ENCODE measurements at places on chromosomes 7 and 10.

DNA sequence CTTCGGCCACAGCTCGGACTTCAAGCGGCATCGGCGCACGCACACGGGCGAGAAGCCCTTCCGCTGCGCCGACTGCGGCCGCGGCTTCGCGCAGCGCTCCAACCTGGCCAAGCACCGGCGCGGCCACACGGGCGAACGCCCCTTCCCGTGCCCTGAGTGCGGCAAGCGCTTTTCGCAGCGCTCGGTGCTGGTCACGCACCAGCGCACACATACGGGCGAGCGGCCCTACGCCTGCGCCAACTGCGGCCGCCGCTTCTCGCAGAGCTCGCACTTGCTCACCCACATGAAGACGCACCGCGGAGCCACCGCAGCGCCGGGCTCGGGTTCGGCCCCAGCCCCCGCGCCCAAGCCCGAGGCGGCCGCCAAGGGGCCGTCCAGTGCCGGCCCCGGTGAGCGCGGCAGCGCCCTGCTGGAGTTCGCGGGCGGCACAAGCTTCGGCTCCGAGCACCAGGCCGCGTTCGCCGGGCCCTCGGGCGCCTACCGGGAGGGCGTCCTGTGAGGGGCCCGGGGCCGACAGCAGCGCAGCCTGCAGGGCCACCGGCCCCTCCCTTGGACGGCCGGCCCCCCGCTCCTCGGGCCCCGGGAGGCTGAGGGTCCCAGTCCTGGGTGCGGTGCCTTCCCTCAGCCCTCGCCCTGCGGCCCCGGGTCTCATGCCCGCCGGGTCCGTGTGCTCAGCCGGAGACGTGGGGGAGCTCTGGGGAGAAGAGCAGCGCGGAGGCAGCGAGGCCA is 17.2 kb downstream of the ZNF316 start:
- no peak for DNase-seq

GRCh38 chr7:25907214-25907613 is 244.8 kb upstream of the NFE2L3 start:
- DNase-seq: no peak

DNA sequence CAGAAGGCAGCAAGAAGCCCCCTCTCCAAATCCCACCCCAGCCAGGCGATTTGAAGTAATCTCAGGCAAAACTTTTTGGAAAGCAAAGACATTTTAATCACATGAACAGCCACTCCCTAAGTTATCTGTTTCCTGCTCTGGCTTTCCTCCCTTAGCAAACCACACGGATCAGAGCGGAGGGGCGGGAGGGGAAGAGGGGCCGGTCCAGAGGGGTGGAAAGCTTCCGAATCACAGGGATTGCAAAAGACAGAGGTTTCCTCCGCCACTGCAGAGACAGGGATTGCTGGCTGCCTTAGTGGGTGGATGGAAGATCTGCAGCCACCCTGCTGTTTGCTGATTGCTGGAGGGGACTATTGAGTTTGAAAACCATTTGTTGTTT is 41.2 kb downstream of the ZCCHC24 start:
- DNase-seq: no peak

GRCh38 chr10:77173615-77174461 is 463.8 kb downstream of the KCNMA1 start:
- DNase-seq: no peak

GRCh38 chr10:127474501-127474900 is 74.6 kb upstream of the NPS start:
- no peak for DNase-seq

DNA sequence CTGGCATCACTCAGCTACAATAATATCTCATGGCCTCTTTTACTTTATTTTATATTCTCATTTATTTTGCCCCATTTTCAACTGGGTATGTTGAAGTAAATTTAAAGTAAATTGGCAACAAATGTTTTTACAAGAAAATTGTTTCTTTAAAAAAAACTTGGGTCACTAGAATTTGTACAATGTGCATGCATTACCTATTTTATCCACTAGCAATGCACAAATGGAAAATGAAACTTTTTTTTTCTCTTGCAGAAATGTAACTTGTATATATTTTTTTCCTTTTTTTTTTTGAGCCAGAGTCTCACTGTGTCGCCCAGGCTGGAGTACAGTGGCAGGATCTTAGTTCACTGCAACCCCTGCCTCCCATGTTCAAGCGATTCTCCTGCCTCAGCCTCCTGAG is 10.3 kb upstream of the H2AZ2 start:
- DNase-seq: no peak

DNA sequence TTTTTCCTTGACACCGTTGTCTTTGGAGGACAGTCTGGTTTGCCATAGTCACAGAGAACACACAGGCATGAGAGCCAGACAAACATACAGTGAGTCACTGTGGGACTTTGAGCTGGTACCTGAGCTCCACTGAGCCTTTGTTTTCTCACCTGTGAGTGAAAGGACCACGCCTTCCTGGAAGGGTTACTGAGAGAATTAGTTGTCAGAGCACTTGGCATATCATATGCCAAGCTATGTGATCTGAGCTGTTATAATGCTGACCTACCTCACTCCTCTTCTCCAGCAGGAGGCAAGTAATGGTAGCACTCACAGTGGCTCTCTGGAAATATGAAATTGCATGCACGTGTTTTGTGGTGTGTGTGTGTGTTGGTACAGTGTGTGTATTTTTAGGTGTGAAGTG is 59.7 kb downstream of the CXCL12 start:
- DNase-seq: no peak

- no peak for DNase-seq
Measured at GRCh38 chr10:77410523-77410922, 227.1 kb downstream of the KCNMA1 start.

GRCh38 chr7:113804475-113805095 is 114.2 kb downstream of the PPP1R3A start:
- peak; percentile 41 for DNase-seq

GRCh38 chr10:29663718-29664117 is 28.9 kb upstream of the SVIL start:
- no peak for DNase-seq

GRCh38 chr10:83678850-83679249 is 460.5 kb upstream of the GHITM start:
- no peak for DNase-seq

DNA sequence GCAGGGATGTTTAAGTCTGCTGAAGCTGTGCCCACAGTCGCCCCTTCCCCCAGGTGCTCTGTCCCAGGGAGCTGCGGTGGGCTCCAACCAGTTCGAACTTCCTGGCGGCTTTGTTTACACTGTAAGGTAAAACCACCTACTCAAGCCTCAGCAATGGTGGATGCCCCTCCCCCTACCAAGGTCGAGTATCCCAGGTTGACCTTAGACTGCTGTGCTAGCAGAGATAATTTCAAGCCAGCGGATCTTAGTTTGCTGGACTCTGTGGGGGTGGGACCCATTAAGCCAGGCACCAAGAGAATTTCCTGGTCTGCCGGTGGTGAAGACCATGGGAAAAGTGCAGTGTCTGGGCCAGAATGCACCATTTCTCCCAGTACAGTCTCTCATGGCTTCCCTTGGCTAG is 56.0 kb downstream of the CCDC7 start:
- no peak for DNase-seq

GRCh38 chr7:111137296-111138192 is 46.6 kb downstream of the LRRN3 start:
- DNase-seq: peak; percentile 47

GRCh38 chr7:36532981-36533499 is 143.4 kb downstream of the ANLN start:
- DNase-seq: no peak

- no peak for DNase-seq
Measured at GRCh38 chr10:49231086-49231820, 43.1 kb upstream of the TMEM273 start.

- DNase-seq: no peak
Measured at GRCh38 chr7:32088451-32088881, 18.3 kb upstream of the PDE1C start.

DNA sequence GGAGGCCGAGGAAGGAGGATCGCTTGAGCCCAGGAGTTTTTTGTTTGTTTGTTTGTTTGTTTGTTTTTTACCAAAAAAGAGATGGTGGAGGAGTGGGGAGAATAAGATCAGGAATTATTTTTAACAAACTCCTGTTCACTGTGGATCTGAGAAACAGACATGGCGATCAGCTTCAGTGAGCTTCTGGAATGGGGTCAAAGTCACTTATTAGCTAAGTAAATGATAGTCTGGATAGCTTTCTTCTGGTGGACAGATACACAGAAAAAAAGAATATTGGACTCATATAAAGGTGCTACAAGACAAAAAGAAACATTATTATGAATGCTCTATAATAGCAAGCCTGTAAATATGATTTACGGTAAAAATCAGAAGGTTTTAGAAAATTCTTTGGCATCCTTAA is 85.1 kb downstream of the POU6F2 start:
- no peak for DNase-seq

DNA sequence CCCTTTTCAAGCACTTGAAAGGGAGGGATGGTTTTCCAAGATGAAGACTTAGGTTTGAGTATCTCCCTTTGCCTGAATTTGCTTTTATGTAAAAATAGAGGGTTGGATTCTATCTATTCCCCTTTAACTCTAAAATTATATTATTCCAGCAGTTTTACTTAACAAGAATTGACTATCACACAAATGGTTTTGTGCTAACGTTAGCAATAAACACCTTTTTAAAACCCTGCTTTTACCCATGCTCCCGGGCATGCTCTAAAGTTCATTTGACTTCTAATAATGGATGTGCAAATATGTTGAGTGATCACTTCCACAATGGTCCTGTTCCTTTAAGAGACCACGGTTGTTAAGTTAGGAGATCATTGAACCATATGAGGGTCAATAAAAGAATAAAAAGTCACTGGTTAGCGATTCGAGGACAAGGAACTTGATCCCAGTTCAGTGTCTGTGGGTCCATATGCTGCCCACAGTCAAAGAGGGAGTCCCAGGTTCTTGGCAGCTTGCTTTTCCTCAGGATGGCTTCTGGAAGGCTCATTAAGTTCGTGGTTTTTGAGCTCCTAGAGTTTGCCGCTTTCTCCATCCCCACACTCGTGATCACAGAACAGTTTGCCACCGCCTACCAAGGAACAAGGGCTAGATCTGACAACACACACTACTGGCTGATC is at the start of gene TMEM236:
Gene TMEM236 (plus strand): TSS at position 421 of the 665 bp plus-strand sequence. CDS start 95 bp downstream, at position 516.
- DNase-seq: no peak

DNA sequence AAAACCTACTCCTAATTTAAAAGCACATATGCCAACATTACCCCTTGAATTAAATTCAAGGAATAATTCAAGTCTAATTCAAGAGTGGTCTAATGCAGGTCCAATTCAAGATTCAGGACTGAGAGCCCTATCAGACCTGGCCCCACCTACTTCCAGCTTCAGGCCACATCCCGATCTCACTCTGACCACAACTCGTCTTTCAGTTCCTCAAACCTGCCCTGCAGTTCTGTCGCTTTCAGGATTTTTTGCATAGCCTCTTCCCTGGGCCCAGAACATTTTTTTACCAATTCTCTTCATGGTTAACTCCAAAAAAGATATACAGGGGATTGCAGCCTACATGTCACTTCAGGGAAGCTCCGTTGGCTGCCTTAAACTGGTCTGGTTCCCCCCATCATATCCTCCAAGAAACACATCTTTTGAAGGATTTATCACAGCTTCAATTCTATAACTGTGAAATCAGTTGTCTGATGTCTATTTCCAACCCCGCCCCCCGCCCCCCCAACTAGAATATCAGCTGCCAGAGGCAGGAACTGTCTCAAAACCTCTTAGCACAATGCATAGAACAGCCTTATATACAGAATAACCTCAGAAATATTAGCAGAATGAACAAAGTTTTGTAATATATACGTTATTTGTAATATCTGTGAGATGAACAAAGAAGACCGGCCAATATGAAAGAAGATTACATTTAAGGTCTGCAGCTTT is 20.8 kb downstream of the CCDC6 start:
- DNase-seq: no peak

GRCh38 chr7:55534262-55534915 is 37.9 kb downstream of the VOPP1 start:
- peak; percentile 92 for DNase-seq

GRCh38 chr7:10706875-10707493 is 266.7 kb upstream of the PHF14 start:
- DNase-seq: no peak

DNA sequence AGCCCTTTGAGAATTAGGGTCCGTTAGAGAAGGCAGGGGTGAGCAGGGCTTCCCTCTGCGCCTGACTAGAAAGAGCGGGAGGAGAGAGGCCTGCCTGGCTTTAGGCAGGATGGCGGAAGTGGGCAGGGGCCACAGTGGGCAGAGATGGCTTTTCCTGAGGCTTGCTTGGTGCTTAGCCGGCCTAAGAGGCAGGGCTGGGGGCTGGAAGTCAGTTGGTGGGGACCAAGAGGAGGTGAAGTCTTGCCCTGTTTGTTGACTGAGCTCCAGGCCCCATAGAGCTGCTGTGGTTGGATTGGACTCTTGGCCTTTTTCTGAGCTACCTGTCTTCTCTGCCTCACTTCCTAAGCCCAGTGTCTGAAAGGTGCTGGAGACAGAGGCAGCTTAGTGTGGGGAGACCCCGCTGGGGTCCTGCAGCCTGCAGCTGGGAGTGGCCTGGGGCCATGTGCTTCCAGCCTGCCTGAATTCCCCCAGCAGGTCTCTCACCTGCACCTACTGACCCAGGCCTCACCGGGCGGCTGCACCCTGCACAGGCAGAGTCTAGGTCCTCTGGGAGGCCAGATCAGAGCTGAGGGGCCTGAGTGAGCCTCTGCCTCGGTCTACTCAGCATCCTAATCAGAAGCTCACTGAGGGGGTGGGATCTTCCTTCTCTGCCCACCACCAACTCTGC is 4.8 kb downstream of the FAM241B start:
- no peak for DNase-seq

DNA sequence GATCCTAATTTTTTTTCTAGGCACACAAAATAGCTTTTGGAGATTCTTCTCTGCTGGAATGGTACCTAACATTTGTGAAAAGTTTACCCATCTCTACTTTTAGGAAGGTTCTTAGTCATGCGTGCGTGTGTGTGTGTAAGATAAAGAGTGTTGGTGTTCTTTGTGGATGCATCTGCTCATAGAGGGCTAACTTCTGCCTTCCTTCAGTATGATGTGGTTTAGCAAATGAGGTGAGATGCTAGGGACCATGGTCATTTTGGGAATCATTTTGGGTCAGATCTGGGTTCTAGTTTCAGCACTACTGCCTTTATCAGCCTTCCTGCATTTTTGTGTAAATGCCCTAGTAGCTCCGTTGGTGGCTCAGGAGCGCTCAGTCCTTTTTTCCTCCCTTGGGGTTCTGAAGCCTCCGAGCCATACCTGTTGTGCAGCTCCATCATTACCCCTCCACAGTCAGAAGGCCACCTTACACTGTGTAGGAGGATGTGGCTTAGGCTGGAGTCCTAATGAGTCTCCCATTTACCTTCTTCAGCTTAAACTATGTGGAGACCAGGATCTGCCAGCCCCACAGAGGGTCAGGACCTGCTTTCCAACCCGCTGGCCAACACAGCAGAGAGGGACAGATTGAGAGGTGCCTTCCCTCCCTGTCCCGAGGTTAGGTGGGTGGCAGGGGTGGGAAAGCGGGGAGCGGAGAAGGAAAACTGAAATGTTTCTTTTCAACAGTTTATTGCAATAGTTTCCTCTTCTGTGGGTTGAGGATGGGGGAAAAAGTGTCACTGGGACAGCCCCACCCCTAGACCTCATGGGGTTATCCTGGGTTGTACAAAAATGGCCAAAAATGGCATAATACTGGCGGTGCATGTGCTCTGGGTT is 31.2 kb downstream of the TSPAN14 start:
- DNase-seq: no peak

DNA sequence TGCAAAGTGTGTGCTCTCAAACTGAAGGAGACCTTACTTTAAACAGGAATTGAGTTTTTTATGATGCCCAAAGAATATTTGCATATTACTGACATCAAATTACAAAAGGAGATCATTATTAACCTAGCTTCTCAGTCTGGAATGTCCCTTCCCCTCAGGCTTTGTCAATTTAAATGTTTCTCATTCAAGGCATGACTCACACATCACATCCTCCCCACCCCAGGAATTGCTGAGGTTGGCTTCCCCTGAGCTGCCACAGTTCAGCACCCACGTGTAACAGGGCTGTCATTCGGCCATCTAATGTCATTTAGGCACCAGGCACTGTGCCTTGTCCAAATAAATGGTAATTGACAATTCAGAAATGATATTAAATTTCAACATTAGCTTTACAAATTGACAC is 305.9 kb upstream of the MGMT start:
- DNase-seq: peak; percentile 23
